Hippocampal formation (tissue), 2 donors: ENCODE measurements at places on chromosomes 12 and 14.

DNA sequence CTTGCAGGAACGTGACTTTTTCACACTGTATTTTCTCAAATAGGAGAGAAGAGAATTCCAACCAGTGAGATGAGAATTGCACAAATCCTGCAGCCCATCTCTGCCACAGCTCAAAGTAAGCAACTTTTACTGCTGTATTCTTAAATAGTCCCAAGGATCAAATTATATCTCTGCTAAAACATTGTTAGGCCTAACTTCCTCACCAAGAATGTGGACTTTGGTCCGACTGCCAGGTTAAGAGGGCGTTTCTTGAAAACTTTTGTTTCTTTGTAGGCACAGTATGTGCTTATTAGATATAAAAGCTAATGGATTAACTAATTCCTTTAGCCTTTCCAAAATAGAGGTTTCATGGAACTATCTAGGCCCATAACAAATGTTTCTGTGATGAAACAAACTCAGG, 61.4 kb upstream of the IFNG-AS1 start:
- no peak for DNase-seq

- DNase-seq, result no peak
Observed at GRCh38 chr12:48777501-48778400, 11.1 kb downstream of the ADCY6 start.

- no peak for DNase-seq
Observed at GRCh38 chr14:98156411-98156810, 1115.6 kb downstream of the BCL11B start.

- DNase-seq, result no peak
Observed at GRCh38 chr12:44889926-44890325, 13.8 kb upstream of the NELL2 start.

DNA sequence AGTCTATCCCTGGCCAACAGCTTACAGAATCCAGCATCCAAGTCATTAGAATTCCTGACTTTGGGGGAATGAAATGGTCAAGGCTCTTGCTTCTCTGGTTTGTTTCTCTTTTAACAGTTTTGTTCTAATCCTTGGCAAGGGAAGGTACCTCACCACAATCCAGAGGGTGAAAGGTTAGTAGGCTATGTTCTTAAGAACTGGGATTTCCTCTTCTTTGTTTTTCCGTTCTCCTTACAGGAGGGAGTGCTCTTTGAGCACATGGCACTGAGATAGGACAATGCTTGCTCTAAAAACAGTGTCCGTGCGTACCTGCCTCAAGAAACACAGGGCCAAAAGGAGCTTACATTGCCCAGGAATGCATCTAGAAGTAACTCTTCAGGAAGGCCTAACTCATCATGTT, 156.6 kb downstream of the GCH1 start:
- DNase-seq, result no peak
